Stimulated activated CD8-positive, alpha-beta memory T cell treated with anti-CD3 and anti-CD28 coated beads, Interleukin-15, amount 100 ng/mL, for 1 hour (primary cell): ENCODE measurements at places on chromosomes 4 and X.

- no peak for DNase-seq
These were observed 7.6 kb upstream of the GJB1 start for GRCh38 chrX:71215338-71215912.

GRCh38 chr4:47639531-47639930 is 154.5 kb downstream of the ATP10D start:
- no peak for DNase-seq

DNA sequence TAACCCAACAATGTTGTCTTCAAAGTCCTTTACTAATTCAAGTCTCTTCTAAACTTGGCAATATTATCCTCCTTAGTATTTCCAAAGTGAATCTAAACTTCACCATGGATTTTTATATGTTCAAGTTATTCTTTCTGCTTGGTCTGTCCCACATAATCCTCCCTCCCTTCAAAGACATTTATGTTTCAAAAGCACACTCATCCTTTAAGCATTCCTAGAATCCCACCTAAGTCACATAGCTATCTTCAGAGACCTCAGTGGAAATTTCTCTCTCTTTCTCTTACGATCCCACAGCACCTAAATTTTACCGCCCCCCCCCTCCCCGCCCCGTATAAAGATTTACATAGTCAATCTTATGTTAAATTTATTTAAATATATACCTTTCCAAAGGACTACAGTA is 314.9 kb upstream of the GRIA3 start:
- no peak for DNase-seq

DNA sequence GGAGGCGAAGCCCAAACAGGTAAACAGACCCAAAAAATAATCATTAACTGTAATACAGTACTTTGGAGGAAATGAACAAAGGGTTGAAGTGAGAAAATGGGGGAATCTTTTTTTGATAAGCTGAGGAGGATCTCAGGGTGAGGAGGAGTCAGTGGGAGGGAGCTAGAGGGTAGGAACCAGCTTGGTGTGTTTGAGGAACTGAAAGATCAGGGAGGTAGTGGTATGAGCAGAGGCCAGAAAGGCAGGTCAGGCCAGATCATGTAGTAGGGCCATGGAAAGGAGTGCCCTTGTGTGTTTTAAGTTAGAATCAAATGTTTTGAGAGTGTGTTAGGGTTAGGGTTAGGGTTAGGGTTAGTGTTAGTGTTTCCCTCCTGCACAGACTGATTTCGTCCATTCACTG is 48.8 kb downstream of the PPP2R2C start:
- no peak for DNase-seq

GRCh38 chr4:6448476-6449170 is 23.8 kb downstream of the PPP2R2C start:
- no peak for DNase-seq

DNA sequence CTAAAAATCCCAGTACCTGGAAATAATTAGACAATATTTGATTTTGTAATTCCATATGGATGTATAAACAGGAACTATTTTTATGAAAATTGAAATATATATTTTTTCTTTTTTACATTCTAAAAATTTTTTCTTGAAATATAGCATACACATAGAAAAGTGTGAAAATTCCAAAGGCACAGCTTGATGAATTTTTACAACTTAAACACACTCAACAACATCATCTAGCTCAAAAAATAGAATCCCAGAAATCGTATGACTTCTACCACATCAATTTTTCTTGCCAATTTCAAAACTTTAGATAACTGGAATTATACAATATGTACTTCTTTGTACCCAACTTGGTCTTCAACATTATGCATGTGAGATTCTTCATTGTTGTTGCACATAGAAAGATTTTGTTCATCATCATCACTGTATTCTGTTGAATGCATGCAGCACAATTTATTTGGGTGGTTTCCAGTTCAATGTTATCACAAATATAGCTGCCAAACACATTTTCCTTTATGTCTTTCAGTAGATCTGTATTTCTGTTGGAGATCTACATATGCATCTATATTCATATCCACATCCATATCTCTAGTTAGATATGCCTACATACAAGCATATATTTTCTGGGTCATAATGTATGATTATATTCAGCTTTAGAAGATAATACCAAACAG is 340.7 kb upstream of the SLIT2 start:
- no peak for DNase-seq

GRCh38 chr4:148778980-148779675 is 336.9 kb upstream of the NR3C2 start:
- no peak for DNase-seq

- DNase-seq, result no peak
These were observed 152.2 kb downstream of the CBLL2 start for GRCh38 chrX:22424919-22425318.

DNA sequence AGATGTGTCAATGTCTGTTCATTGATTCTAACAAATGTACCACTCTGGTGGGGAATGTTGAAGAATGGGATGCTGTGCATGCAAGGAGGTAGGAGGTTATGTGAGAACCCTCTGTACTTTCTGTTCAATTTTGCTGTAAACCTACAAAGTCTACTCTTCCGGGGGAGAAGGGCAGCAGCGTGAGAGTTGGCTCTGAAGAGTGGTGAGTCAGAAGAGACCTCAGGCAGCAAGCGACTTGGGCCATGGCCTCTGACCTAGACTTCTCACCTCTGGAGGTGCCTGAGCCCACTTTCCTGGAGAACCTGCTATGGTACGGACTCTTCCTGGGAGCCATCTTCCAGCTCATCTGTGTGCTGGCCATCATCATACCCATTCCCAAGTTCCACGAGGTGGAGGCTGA is 26.7 kb downstream of the MANBA start:
- DNase-seq, result no peak
